ENCODE measurements at places on chromosomes 1 and 21.

DNA sequence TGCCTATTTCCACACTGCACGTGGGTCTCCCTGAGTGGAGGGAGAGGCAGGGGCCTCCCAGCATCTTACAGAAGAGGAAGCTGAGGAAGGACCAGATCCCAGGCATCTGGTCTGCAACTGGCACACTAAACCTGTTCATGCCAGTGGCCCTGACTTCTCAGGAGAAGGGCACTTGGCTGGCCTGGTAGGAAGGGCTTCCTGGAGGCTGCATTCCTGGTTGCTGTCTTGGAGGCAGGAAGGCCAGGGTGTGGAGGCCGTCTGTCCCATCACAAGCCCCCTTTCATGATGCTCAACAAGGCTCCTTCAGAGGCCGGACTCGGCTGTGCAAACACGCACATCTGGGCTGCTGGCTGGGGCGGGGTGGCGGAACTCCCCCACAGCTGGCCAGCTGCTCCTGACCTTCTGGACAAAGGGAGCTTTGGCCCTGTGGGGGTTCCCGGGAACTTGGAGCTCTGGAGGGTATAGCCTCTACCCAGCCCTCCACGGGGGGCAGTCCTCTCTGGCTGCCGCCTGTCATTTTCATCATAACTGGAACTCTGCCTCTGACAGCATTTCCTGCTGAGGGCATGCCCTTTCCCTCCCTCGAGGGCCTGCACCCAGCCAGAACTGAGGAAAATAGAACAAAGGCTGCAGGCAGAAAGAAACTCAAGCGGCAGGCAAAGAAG, 39.2 kb upstream of the POU3F1 start:
- no peak for DNase-seq

- no peak for DNase-seq
Observed at GRCh38 chr1:101338714-101339430, 102.1 kb downstream of the S1PR1 start.

GRCh38 chr1:14881775-14882672, 271.5 kb upstream of the TMEM51 start:
- no peak for DNase-seq

DNA sequence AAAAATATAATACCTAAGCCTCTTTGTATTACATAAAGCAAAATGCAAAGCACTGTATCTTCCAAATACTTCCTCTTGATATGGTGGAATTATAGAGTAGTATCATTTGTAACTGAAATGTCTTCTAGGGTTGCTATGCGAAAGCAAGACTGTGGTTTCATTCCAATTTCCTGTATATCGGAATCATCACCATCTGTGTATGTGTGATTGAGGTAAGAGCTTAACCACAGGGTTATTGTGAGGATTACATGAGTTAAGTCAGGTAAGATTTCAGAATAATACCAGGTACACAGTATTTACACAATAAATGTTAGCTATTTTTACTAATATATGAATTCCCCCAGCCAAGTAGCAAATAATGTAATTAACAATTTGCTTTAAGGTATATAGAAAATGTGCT, 24.7 kb downstream of the CD53 start:
- no peak for DNase-seq

DNA sequence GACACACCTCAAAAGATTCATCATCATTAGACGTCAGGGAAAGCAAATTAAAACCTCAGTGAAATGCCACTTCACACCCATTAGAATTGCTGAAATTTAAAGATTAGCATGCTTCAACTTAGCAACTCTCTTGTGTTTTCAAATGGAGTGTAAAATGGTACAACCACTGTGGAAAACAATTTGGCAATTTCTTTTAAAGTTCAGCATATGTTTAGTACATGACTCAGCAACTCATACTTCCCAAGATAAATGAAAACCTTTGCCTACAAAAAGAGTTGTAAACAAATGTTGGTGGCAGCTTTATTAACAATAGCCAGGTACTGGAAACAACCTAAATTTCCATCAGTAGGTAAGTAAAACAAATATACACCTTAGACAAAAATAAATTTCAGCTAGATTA, 42.7 kb downstream of the ST3GAL3 start:
- no peak for DNase-seq

- DNase-seq: no peak
Observed at GRCh38 chr1:54813485-54814125, 12.5 kb upstream of the TTC22 start.

GRCh38 chr1:228989992-228990827, 254.9 kb downstream of the RHOU start:
- no peak for DNase-seq

- DNase-seq: no peak
Observed at GRCh38 chr1:58975888-58976287, 192.0 kb upstream of the JUN start.

GRCh38 chr1:239098400-239099037, 287.8 kb upstream of the CHRM3 start:
- no peak for DNase-seq

DNA sequence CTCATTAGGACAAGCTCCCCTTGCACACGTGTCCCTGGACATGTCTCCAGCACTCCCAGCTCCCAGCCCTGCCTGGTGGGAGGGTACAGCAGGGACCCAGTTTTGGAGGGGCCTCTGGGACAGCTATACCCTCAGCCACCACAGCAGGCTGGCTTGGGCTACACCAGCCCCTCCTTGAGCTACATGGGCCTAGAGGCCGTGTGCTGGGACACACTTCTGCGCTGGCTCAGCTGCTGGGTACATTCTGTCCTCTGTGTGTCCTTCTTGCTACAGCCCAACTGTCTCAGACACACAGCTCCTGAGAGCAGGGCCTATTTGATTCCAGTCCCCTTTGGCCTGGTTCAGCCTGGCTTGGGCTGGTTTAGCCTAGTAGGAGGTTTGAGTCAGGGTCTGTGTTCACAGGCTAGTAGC, 26.7 kb downstream of the DMAP1 start:
- DNase-seq: no peak

- no peak for DNase-seq
Observed at GRCh38 chr1:78113156-78113916, 67.6 kb downstream of the GIPC2 start.

DNA sequence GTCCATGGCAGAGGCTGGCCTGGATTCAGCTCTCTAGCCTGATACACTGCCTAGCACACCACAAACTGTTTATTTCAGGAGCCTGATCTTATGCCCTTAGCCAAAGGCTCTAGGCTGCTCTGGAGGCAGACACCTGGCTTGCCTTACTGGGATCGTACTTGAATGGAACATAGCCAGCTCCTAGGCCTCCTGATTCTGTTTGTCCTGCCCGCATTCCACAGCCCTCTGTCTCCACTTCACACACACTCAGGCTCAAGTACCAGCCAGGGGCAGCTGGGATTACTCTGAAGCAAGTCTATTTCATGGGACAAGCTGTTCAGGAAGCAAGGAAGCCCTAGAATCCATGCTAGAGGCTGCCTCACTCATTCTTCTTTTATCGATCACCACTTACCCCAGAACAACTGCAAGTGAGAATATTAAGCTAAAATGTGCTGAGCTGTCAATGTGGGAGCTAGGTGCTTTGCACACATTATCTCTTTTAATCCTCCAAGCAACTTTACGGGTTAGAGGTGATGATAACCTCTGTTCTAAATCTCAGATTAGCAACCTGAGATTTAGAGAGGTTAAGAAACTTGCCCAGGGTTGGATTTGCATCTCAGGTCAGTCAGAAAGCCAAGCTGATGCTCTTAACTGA, 31.1 kb upstream of the CYP4B1 start:
- no peak for DNase-seq

GRCh38 chr1:243595527-243596210, 254.4 kb downstream of the AKT3 start:
- DNase-seq: no peak

GRCh38 chr1:1597275-1597930, 2.5 kb downstream of the FNDC10 start:
- no peak for DNase-seq

DNA sequence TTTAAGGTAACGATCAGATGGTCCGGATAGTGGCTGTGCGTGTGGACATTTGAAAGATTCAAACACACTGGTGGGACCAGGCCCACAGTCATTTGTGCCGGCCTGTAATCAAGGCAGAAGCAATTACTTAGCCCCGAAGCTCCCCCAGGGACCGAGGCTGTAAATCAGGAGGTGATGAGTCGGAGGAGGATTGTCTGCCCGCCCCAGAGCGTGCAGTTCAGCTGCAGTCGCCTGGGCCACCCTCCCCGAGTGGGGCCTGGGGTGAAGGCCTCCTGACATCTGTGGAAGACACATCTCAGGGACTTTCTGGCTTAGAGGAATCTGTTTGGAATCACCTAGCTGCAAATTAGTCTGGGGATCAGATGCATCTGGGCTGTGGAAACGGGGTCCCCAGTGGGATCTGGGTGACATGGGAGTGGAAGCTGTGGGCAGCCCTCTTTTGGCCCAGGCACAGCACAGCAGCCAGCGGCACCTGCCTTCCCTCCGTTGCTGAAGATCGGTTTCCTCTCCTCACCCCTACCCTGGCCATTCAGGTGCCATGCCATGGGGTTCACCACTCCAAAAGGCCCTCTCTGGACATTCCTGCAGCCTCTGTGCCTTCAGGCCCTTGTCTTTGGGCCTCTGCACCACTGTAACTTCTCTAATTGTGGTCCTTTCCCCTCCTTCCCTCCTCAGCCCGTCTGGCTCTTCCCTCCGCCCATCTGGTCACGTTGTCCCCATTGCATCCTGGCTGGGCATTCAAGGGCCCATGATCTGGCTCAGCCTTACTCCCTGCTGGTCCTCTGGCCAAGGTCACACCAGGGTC, 25.7 kb downstream of the LHX4 start:
- DNase-seq: no peak

DNA sequence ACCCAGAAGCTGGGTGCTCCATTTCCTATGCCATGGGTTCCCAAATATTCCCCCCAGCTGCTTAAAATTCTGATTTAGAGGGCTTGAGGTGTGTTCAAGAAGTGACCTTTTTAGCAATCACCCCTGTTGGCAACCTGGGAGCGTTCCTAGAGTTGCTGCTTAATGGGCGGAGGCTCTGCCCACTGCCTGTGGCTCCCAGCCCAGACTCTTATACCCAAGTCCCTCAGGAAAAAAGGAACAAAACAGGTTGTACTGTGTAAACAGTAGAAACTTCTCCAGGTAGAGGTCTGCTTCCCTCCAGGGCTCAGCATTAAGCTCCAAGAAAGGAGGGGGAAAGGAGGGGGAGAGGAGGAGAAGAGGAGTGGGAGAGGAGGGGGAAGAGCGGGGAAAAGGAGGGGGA, 14.6 kb upstream of the TENT5C start:
- DNase-seq: no peak

GRCh38 chr1:33428661-33429060, 2.2 kb downstream of the PHC2 start:
- no peak for DNase-seq

GRCh38 chr1:165034136-165034809, 322.2 kb downstream of the LMX1A start:
- DNase-seq: no peak

GRCh38 chr1:67726224-67726623, 41.2 kb downstream of the GADD45A start:
- DNase-seq: no peak

DNA sequence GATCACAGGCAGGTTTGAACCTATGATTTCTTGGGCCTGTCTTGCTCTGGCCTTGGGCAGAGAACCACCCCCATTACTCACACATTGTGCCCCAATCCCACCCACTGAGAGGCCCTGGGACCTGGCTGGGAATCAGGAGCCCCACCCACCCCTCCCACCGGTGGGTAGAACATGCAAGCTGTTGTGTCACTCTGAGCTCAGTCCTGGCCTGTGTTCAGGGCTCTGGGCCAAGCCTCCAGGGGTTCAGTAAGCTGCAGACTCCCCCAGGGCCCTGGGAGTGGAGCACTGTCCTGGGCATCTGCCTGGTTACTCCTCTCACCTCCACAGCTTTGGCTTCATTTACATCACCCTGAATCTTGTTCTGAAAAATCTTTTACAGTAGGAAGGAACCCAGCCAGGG, 270.5 kb downstream of the RRAGC start:
- no peak for DNase-seq

GRCh38 chr1:214004795-214005194, 17.0 kb downstream of the PROX1 start:
- no peak for DNase-seq

DNA sequence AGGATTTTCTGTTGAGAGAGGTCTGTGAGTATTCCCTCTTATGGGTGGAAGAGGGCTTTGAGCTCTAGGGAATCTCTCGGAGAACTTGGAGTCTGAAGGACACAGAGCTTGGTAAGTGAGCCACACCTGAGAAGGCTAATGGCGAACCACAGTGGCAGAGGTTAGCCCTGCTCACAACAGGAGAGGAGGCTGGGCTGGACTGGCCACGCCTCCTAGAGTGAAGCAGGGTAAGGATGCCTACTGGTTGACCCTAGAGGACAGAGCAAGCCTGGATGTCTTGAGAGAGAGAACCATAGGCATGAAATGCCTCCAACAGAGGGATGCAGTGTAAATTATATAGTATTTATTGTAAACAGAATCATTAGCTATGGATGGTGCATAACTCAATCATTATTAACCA, 232.6 kb downstream of the PCP4 start:
- no peak for DNase-seq

DNA sequence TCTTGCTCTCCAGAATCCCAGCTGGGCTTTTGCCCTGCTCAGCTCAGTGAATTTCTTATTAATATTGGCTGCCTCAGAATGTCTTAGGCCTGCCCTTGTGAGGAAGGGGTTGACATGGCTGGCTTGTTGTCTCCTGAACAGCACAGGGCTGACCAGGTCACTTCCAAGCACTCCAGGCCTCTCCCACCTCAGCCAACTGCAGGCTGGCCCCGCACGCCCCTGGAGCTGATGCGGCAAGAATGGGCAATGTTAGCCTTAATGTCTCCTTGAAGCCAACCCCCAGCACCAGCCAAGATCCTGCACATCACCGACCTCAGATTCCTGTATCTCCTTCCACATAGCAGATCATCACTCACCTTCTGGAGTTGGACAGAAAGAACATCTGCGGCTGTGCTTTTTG, 598.6 kb downstream of the AJAP1 start:
- no peak for DNase-seq

GRCh38 chr1:109523706-109524105, 14.2 kb upstream of the AMIGO1 start:
- no peak for DNase-seq

DNA sequence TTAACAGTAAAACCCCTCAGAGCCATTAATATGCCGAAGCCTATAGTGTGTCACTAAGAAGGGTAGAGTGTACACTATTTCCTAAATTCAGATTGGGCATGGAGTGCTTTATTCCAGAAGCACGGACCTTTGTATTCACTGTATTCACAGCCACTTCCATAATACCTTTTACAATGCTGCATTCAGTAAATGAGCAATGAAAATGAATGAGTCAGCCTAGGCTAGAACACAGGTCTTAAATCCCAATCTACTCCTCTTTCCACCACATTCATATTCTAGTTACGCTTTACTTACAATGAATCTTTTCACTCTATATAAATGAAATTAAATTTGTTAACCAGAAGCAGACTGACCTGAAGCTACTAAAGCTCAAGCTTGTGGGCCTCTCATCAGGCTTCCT, 13.0 kb upstream of the GORAB start:
- DNase-seq: no peak

- no peak for DNase-seq
Observed at GRCh38 chr1:115337633-115338456, at the start of gene NGF. Gene NGF, minus strand, starts transcription at chr1:115338249. Its CDS starts 51,454 bp downstream, at chr1:115286795.

- DNase-seq: peak; percentile 70
Observed at GRCh38 chr1:228691926-228692325, 43.4 kb upstream of the RHOU start.

Measured in CD8-positive, alpha-beta T cell (primary cell).